Karpas-422 (cell line): ENCODE measurements at places on chromosomes 7 and 10. TPM values are rescaled to one million over a fixed set of nuclear protein-coding genes. Genes with fewer than 3 reads are reported as not detected.

DNA sequence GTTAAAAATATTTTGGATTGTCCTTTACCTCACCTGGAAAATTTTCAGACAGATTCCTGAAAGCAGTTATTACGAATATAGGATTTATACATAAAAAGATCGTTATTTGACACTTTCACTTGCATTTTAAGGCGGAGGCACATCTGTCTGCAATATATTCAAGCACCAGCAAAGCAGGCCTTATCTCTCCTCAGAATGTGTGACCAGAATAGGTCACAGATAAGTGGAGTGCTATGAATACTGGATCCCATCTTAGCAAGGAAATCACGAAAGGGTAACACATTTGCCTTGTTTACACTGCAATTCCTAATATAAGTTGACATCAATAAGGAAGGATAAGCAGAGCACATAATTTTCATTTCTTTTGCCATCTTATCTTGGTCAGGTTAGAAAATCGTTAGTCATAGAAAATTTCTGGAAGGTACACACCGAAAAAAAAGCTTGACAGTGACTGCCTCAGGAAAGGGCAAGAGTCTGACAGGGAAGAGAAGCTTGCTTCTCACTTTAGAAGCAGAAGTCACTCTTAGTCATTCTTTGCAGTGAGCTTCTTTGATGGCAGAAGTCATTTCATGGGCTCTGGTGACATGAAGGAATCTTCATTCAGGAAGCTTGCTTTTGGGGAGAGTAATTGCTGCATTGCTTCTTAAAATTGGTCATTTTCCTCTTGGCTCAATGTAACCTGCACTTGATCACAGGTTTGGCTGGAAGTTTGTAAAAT lies 98.1 kb upstream of the STK17A start:
- DNase-seq: no peak

GRCh38 chr10:67664942-67665341 lies 31.1 kb downstream of the CTNNA3 start:
- DNase-seq: no peak

DNA sequence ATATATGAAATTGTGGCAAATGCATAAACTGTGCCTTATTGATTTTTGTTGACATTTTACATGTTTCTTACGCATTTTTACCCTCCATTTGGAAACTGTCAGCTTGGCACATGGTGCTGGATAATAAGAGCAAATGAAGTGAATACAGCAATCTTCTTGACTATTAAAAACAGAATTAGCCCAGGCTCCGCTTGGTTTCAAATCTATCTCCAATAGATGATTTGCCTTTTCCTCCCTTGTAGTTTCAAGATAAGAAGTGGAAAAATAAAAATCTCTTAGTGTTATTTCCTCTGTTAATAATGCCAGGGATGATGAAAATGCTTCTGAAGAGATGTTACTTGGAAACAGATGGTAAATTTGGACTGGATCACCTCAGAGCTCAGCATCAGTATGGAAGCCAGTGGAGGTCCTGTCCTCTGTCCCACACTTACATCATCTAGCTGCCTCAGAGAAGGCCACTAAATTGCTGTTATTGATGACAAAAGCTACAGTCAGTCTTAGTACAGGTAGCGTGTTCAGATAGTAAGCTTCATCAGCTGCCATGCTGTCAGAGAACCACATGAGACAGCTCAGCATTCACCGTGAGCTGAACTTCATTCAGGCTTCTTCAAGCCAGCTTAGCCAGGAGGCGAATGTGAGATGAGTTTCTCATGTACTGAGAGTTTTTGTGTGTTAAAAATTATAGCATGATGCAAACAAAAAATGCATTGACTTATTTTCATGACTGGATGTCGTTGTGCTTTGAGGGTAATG lies 246.8 kb downstream of the CELF2 start:
- no peak for DNase-seq

GRCh38 chr7:141754939-141755338 lies 9.0 kb upstream of the TAS2R3 start:
- DNase-seq: peak; percentile 77

GRCh38 chr10:7550013-7550412 lies 116.8 kb downstream of the ITIH5 start:
- no peak for DNase-seq

NPFFR1 gene
- total RNA-seq: not detected in 2 replicates

- no peak for DNase-seq
These were observed 23.1 kb upstream of the XRCC2 start for GRCh38 chr7:152699079-152699478.

DNA sequence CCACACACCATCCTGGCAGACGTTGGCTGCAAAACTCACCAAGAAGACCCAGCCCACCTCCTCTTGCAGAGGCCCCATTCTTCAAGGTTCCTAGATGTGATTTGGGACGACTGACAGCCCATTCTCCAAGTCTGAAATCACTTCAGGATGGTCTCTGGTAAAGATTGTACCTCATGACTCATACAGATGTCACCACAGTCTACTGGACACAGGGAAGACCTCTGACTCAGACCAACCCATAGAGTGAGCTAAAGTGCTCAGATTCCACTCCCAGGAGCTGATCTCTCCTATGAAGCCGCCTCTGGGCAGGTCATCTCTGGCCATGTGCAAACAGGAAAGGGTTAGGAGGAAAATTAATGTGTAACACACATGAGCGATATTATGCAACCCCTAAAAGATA lies 102.4 kb upstream of the VWC2 start:
- no peak for DNase-seq

- no peak for DNase-seq
These were observed 44.4 kb downstream of the MCU start for GRCh38 chr10:72736176-72736827.

ANKRD61 gene
- total RNA-seq: 0.22 and 0.71 TPM in 2 replicates

ANKRD22 gene
- total RNA-seq: not detected in 2 replicates

GRCh38 chr7:37416378-37417106 lies 32.1 kb downstream of the ELMO1 start:
- no peak for DNase-seq

DNA sequence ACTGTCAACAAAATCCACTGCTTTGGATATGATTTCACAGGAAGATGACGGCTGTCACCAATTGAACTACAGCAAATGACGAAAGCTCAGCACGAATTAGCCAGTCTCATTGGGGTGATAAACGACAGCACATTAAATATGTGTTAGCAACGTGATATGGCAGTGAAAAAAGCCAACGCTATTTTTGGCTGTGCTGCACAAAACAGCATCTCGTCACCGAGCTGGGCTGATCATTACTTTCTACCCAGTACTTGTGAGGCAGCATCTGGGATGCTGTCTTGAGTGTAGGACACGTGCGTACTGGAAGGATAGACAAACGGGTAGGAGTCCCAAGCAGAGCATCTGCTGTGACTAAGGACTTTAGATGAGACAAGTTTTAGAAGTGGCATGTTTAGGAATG lies 138.3 kb downstream of the EXOC4 start:
- DNase-seq: no peak

LIPF gene
- 0.22 TPM in 1 of 2 replicates, not detected in the other for total RNA-seq
